ENCODE measurements at places on chromosomes 4 and X. TPM values are rescaled to one million over a fixed set of nuclear protein-coding genes. Genes with fewer than 3 reads are reported as not detected.

Gene NSUN7
- not detected for total RNA-seq

Gene FHIP1A
- total RNA-seq: not detected

- no peak for DNase-seq
Observed at GRCh38 chr4:123838474-123838873, 441.9 kb downstream of the SPRY1 start.

DNA sequence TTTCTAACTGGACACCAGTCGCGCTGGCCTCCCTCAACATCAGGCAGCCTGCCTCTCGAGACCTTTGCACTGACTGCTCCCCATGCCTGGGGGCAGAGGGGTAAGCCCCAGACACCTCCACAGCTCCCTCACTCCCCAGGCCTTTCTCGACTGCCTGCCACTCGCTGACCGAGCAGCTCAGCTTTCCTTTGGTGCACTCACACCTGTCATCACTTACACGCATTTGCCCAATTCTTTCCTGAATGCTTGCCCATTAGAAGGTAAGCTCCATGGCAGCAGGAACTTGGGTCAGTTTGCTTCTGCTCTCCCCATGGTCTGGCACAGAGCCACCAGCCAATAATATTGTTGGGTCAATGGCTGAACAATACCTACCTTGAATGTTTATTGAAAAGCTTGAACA lies 32.2 kb upstream of the PROM1 start:
- no peak for DNase-seq

DNA sequence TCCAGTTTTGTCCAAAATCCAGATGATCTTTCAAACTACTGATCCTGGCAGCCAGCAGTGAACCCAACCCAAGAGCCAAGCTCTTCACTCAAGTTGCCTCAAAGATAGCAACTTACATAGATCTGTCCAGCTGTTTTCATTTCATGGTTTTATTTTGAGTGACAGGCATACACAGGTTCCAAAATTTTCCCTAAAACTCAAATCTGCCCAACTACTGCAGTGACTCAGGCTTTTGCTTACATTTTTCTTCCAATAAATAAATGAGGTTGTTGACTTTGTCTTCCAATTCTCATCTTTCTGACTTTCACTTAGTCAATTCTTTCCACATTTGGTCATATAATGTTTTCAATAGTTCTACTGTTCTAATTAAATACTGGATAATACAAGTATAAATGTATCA lies 158.8 kb downstream of the TECRL start:
- no peak for DNase-seq

GRCh38 chr4:141376769-141377168 lies 156.1 kb downstream of the ZNF330 start:
- no peak for DNase-seq

GRCh38 chr4:85672959-85673358 lies 198.0 kb downstream of the ARHGAP24 start:
- DNase-seq: no peak

Data from activated CD8-positive, alpha-beta T cell treated with anti-CD3 and anti-CD28 coated beads, Interleukin-2, amount 10 ng/mL, durations not matched to agents 7 days and 5 days (primary cell).